Kidney glomerular epithelial cell (primary cell): ENCODE measurements at places on chromosomes 2 and 18.

DNA sequence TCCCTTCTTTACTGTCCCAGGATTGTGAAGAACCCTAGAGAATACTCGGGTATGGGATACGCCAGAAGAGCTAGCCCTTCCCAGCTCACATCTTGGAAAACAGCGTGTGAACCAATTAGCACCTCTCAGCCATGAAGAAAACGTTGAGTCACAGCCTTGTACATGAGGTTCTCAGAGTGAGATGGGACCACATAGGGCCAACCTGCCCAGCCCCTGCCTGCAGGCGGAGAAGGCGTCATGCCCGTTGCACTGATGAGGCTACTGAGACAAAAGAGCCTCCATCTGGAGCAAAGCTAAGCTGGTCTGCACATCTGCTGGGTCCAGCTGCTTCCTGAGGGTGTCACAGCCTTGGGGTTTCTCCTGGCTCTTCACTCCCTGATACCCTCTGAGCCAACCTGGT lies 92.2 kb downstream of the LBH start:
- no peak for DNase-seq

GRCh38 chr18:9613550-9614400 lies 584 bp downstream of the PPP4R1 start:
- peak; percentile 22 for DNase-seq

GRCh38 chr2:225276207-225276606 lies 123.3 kb upstream of the NYAP2 start:
- no peak for DNase-seq

- DNase-seq, result peak; percentile 21
These were observed 758 bp downstream of the SCLY start for GRCh38 chr2:238061315-238062202.

- DNase-seq, result no peak
These were observed 111.1 kb upstream of the RIOK3 start for GRCh38 chr18:23341983-23342382.

GRCh38 chr2:64369706-64370105 lies 84.3 kb upstream of the LGALSL start:
- DNase-seq, result no peak

DNA sequence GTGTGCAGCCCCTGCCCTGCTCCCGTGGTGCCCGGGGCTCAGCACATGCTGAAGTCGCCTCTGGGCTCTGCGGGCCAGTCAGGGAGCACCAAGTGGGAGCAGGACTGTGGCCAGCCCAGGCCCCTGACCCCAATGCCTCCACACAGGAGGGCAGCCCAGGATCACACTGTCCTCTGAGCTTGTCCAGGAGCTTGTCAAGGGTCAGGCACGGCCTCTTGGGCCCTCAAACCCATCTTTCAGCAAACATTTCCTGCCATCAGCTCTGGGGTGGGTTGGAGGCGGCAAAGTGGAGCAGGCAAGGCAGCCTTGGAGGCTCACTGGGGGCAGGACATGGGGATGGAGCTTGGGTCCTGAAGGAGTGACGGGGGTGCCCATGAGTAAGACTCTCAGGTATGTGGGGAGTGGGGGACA lies 10.3 kb downstream of the SNED1 start:
- no peak for DNase-seq

- DNase-seq, result no peak
These were observed 91.5 kb downstream of the MREG start for GRCh38 chr2:215921895-215922294.

- no peak for DNase-seq
These were observed 28.0 kb upstream of the MGAT5 start for GRCh38 chr2:134225841-134226240.

GRCh38 chr2:219059375-219059724 lies 1.4 kb downstream of the IHH start:
- no peak for DNase-seq

GRCh38 chr18:413233-413632 lies 87.3 kb downstream of the COLEC12 start:
- DNase-seq, result no peak

GRCh38 chr2:197937814-197938213 lies 133.4 kb downstream of the PLCL1 start:
- DNase-seq, result no peak

DNA sequence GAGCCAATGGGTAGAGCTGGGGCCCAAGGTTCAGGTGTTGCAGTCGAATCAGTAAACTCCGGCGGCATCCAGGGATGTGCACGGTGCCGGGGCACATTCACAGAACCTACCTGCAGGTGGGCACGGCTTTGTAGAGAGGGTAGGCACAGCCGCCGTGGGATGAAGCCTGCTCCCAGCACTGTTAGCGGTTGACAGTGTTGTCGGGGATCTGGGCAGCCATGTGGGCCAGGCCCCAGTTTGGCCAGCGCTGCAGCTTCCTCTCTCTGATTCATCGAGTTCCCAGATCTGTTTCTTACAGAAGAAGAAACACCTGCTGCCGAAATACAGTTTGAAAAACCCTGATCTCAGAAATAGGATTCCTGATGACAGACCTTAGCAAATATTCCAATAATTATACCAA lies 274.8 kb downstream of the AGAP1 start:
- DNase-seq, result no peak

DNA sequence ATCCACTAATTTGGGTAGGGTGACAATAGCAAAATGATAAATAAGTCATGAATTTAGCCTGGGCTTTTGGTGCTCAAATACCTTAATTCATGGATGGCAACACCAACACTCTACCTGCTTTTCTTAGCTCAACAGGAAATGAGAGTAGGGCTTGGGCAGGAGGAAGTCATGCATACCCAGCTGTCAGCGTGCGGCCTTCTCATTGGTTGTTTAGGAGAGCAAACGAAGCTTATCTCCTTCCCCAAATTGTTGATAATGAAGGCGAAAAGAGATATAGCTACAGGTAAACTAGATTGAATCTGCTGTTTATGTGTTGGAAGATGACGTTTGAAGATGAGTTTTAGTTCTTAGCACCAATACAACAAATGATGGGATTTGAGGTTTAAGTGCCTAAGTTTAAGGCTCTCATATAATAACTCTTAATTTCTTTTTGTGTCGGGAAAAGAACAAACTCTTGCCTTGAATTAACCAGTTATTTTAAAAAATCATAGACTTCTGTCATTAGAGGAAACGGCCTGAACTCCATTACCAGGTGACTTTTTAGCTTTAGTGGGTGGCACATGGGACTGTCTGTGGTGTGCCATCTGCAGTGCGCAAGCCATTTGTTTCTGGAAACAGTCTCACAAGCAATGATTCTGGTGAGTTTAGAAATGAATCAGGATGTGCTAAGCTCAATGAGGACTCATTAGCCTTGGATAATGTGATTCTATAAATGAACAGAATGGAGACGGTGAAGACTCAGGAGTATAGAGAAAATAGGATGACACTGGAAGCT lies 19.8 kb downstream of the MAP4K4 start:
- no peak for DNase-seq

GRCh38 chr18:59085797-59086196 lies 53.9 kb upstream of the SEC11C start:
- DNase-seq, result peak; percentile 55

GRCh38 chr2:144414324-144414845 lies 105.5 kb downstream of the ZEB2 start:
- DNase-seq, result no peak

GRCh38 chr2:181459621-181460021 lies 2.4 kb downstream of the ITGA4 start:
- no peak for DNase-seq

- no peak for DNase-seq
These were observed 154.1 kb downstream of the DPP4 start for GRCh38 chr2:161919873-161920272.
